NK-92 treated with Interleukin-12 subunit alpha and Interleukin-12 subunit beta, amount 100 ng/mL, for 24 hours (cell line): ENCODE measurements at places on chromosomes 5 and 9.

GRCh38 chr9:72577212-72577753, 55.9 kb downstream of the TMC1 start:
- no peak for DNase-seq

GRCh38 chr9:95171001-95171400, 146.5 kb downstream of the FANCC start:
- DNase-seq, result no peak

DNA sequence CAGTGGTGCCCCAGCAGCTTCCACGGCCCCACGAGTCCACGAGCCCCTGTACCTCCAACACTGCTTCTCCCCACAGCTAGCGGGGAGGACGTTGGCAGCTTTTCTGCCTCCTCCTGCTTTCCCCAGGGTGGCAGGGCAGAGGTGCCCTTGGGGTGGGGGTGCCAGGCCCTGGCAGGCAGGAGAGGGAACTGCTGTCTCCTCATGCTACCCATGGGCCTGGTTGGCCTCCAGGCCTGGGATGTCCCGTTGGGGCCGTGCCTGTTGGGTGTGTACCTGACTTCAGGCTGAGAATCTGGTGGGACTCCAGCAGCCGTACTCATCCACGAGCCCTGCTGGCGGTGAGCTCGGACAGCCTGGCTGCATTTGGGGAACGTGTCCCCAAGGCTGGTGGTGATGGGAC, 27.3 kb downstream of the RXRA start:
- no peak for DNase-seq

GRCh38 chr5:165057145-165057544, 1551.7 kb downstream of the MAT2B start:
- DNase-seq, result no peak

- no peak for DNase-seq
Observed at GRCh38 chr5:55141945-55142690, 17.9 kb upstream of the GPX8 start.

- DNase-seq, result no peak
Observed at GRCh38 chr5:44454002-44454401, 64.8 kb upstream of the FGF10 start.

- DNase-seq, result no peak
Observed at GRCh38 chr5:148843510-148844318, 17.3 kb downstream of the ADRB2 start.

DNA sequence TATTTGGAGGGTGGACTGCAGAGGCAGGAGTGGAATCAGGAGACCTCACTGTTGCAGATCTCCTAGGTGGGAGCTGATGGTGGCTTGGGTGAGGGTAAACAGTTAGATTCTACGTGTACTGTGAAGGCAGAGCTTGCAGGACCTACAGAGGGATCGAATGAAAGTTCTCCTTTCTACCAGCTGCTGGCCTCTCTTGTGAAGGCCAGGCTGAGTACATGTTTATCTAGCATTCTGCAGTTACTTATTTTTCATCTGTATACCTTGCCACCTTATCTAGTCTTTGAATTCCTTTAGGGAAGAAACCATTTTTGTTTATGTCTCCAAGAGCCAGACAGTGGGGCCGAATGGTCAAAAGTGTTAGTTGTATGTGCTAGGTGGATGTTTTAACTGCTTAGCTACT, 57.6 kb downstream of the PTTG1 start:
- no peak for DNase-seq

DNA sequence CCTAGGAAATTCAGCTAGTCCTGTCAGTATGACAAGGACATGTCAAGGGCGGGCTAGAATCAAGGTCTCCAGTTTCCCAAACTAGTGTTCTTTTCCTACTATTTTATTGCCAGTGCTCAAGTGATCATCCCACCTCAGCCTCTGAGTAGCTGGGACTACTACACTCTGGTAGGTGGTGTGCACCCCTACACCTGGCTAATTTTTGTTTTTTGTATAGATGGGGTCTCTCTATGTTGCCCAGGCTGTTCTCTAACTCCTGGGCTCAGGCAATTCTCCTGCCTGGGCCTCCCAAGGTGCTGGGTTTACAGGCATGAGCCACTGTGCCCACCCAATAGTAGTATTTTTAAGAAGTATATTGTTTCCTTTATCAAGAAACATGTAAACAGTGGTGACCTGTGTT, 54.0 kb downstream of the C9orf85 start:
- no peak for DNase-seq

DNA sequence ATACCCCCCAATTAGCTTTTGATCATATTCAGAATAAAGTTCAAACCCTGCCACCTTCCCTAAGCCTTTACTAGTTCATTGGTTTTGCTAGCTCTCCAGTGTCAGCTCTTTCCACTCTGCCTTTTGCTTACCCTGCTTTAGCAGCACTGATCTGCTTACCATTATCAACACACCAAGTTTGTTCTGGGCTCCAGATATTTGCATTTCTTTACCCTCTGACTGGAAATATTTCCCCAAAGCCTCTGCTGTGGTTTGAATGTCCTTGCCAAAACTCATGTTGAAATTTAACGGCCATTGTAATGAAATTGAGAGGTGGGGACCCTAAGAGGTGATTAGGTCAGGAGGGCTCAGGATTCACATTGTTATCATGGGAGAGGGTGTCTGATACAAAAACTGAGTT, 99.5 kb downstream of the GCNT1 start:
- no peak for DNase-seq

GRCh38 chr5:126445502-126446174, 22.4 kb downstream of the GRAMD2B start:
- DNase-seq, result no peak

- no peak for DNase-seq
Observed at GRCh38 chr9:127975376-127976315, 5.1 kb downstream of the EEIG1 start.

DNA sequence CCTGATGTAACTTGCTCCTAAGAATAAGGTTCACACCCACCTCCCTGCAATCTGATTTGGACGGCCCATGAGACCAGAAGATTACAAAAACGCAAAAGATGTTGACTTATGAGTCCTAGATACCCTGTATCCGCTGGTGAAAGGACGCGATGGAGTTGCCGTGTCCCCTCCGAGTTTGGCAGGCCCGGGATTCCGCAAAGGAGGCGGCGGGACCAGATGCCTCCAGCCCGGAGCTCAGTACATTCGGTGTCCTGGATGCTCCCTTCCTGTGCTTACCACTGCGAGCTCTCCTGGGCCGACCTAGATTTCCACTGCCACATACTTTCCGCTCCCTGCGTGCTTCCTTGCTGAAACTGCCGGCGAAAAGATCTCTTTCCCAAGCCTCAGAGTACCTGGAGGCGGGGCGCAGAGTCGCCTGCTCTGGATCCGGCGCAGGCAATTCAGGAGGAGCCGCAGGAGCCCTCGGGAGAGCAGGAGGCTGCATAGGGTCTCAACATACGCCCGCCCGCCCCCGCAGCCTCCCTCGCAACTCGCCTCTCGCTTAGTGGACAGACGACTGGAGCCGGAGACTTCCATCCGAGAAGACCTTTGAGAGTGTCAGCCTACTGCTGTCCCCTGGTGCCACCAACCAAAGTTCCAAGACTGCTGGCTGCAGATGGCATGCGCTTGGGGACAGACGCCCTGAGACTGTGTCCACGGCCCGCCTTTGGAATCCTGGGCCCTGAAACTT, 39.8 kb downstream of the ANXA2R start:
- no peak for DNase-seq

- DNase-seq, result no peak
Observed at GRCh38 chr9:123639743-123640142, 283.7 kb downstream of the CRB2 start.

DNA sequence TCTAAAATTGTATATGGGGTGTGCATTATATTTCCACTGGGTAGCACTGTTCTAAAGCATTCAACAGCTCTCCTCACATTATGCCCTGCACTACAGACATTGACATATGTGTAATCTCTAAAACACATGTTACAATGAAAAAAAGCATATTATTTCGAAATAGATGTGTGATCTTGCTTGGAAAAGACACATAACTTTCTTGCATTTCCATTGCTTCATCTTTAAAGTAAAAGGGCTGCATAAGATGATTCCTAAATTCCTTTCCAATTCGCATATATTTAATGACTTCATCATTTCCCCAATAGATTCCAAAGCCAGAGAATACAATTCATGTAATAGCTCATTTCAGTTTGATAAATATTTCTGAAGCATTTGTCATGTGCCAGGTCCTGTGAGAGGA, 566.9 kb downstream of the PDE4D start:
- DNase-seq, result no peak

GRCh38 chr9:79489261-79490000, 82.3 kb upstream of the TLE4 start:
- no peak for DNase-seq

DNA sequence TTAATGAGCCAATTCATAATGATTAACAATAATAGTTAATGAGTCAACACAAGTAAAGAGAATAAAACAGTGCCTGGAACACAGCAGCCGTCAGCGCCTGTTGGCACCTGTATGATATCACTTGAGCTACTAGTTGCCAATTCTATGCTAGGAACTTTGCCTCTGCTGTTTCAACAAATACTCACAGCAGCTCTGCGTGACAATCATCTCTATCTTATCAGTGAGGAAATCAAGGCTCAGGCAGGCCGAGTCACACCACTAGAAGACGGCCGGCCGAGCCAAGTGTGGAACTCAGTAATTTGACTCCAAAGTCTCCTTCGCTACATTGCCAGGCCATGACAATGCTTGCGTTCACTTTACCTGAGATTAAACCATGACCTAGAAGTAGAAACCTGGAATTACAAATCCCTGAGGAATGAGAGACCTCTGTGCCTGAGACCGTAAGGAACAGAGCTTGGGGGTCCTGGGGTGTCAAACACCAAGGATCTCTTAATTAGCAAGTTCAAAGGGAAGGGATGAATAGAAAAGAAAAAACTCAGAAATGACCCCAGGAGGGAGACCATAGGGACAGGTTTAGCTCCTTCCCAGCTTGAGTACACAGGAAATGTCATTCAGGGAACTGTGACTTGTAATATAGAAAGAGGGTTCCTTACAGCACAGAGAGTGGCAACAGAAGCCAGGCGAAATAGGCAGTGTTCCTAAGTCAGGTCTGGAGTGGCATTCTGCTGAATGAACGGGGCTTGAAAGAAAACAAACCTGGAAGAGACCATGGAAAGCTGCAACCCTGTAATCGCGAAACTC, 109.1 kb downstream of the SUSD1 start:
- DNase-seq, result no peak

- DNase-seq, result no peak
Observed at GRCh38 chr9:91935805-91936514, 14.1 kb downstream of the ROR2 start.

DNA sequence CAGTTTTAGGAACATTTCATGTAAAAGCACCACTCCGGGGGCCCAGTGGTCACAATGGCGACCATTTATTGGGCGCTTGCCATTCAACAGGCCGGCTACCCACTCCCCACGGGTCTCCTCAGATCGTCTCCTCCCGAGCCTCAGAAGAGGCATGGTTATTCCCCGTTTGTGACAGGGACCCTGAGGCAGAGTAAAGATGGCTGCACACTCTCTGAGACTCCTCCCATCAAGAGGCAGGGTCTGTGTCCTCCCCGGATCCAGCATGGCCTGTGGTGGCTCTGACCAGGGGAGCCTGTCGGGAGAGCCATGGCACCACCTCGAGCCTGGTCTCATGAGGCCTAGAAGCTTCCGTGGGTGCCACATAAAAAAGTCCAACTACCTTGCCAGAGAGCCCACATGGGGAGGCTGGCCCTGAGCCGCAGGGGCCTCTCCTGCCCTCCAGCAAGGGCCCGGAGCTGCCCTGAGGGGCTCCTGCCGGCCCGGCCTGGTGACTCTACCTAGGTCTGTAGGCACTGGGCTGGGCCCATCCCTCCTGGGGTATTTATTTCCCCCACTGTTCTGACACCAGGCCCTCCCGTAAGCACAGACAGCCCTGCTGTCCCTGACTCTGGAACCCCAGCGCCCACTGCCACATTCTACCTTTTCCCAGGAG, 90.8 kb downstream of the VAV2 start:
- no peak for DNase-seq

- DNase-seq, result no peak
Observed at GRCh38 chr5:42157215-42157614, 232.1 kb downstream of the FBXO4 start.

- DNase-seq, result no peak
Observed at GRCh38 chr5:17785774-17786173, 151.5 kb downstream of the TAF11L14 start.

- no peak for DNase-seq
Observed at GRCh38 chr5:34530637-34531036, 125.5 kb upstream of the RAI14 start.

GRCh38 chr9:82034956-82035731, 46.6 kb downstream of the SPATA31D1 start:
- DNase-seq, result no peak

GRCh38 chr5:10069637-10070313, 179.9 kb downstream of the ATPSCKMT start:
- DNase-seq, result no peak

DNA sequence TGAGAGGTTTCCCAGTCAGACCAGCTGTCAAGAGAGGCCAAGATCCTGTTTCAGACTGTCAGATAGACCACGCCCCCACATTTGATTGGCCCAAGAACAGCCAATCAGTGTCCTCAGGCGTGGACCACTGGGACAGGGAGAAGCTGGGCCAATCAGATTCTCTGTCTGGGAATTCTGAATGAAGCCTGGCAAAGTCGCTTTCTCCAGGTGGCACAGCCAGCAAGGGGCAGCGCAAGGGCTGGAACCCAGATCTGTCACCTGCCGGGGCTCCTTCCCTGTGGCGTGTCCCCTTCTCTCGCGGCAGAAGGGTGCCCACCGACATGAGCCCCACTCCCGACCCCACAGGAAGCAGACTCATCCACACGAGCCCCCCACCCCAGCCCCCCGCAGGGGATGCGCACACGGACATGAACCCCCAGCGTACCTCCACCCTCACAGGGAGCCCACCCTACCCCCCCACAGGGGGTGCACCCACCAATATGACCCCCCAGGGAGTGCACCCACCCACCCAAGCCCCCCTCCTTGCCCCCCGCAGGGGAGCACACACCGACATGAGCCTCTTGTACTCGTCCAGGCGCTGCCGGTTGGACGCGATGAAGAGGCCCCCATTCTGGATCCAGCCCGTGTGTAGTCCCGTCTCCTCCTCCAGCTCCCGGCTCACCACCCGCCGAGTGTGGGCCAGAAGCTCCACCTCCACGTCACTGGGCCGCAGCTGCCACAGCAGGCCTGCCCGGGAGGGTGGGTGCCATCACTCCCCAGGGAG, 6.1 kb downstream of the SARDH start:
- DNase-seq, result no peak

- no peak for DNase-seq
Observed at GRCh38 chr5:83368319-83368718, 103.2 kb upstream of the VCAN start.

DNA sequence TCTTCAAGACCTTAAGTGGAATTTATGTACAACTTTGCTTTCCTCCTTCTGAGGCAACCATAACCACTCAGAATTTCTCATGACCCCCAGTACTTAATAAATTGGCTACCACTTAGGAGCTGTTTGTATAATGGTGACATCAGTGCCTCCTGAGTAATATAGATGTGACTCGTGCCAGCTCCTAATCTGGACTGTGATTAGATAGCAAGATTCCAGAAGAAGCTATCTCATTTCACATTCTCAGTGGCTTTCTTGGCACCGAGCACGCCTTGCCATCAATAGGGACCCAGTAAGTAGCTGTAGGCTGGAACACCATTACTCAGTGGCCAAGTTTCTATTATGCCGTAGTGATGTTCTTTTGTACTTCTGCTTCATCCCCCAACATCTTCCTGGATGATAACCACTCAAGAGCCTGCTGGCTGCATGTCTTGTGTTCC, 228.8 kb downstream of the CD180 start:
- DNase-seq, result no peak

GRCh38 chr9:89814340-89815040, 209.7 kb downstream of the GADD45G start:
- DNase-seq, result no peak

GRCh38 chr5:112604732-112605630, 132.7 kb upstream of the APC start:
- DNase-seq, result no peak

GRCh38 chr9:110700953-110701352, 32.4 kb downstream of the MUSK start:
- no peak for DNase-seq
